ENCODE measurements at places on chromosomes 5 and 9. TPM values are rescaled to one million over a fixed set of nuclear protein-coding genes. Genes with fewer than 3 reads are reported as not detected.

DNA sequence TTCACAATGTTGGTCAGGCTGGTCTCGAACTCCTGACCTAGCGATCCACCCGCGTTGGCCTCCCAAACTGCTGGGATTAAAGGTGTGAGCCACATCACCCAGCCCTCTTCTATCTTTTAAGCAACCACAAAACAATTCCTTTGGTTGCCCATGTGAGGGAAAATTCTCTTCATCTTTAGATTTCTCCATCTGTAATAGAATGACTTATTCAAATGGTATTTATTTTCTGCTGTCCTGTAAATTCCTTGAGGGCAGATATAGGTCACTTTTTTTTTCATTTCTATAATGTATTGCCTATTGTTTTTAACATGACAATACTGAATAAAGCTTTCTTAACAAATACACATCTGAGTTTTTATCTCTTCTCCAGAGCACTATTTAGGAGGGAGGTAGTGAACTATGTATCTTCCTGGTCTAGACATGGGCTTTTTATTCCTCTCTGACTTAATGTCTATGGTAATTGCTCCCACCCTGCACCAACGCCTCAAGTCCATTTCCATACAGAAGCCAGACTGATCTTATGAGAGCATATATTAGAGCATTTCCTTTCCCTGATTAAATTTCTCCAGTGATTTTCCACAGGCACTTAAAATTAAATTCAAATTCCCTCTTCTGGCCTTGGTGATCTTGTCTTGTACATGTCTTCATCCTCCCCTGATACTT lies 595.6 kb downstream of the CAAP1 start:
- DNase-seq, result no peak

DNA sequence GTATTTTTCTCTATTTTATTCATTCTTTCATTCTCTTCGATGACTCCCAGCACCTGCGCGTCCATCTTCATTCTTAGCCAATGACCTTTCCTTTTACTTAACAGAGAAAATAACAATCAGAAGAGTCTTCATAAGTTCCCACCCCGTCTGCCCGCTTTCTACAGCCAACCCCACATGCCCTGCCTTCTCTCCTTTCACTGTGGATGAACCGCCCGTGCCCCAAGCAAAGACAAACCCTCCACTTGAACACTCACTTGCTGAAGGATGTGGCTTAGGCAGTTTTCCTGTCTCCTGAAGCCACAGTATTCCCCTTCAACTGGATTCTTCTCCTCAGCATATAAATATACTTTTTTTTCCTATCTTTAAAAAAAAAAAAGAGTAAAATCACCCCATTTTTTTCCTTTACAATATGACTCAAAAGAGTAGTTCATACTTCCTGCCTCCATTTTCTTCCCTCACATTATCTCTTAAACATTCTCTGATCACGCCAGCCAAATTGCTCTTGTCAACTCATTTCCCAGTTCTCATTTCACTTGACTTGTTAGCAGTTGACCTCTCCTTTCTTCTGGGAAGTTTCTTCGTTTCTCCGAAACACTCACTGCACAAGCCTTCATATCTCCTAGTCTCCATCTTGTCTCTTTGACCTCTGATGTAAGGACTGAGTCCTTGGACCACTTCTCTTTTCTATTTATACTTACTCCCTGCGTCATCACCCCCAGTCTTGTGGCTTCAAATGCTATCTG lies 11.1 kb downstream of the NIPSNAP3B start:
- DNase-seq, result no peak

DNA sequence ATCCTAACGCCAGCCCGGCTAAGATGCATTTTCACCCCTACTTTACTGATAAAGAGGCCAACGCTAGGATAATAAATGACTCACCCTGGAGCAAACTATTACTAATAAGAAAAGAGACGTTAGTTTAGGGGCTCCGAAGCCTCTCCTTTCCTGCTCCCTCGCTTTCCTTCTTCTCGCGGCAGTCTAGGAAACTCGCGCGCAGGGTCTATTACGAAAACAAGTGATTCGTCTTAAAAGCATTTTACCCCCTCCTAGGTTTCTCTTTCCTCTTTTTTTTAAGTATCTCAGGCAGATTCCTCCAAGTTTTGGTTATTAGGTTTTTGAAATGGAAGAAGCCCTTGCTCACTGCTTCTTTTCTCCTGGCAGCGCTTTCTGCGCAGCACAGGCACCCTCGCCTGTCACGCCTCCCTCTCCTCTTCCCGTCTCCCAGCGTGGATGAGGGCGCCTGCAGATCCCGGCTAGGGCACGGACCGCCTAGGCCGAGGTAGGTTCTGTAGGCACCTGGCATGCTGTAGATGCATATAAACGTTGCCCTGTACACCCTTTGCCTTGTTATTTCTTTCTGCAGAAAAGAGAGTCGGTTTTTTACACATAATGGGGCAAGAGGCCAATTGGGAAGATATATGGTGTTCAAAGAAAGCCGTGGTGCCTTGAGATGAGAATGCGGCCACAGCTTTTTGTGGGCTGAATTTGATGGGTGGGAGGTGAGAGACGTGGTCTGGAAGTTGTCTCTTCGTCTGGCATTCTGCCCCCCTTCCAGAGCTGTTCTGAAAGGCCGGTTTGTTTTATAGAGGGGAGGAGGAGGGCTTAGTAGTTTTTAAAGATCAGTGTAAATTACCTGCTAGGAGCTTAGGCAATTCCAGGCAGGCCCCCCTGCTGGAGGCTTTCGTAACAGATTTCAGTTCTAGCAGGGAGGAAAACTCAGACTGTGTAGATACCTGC lies 983 bp downstream of the GCNT1 start:
- no peak for DNase-seq

- no peak for DNase-seq
Measured at GRCh38 chr5:179533907-179534306, 16.4 kb upstream of the RUFY1 start.

- DNase-seq, result no peak
Measured at GRCh38 chr5:82884821-82885471, 192.2 kb downstream of the TMEM167A start.

DNA sequence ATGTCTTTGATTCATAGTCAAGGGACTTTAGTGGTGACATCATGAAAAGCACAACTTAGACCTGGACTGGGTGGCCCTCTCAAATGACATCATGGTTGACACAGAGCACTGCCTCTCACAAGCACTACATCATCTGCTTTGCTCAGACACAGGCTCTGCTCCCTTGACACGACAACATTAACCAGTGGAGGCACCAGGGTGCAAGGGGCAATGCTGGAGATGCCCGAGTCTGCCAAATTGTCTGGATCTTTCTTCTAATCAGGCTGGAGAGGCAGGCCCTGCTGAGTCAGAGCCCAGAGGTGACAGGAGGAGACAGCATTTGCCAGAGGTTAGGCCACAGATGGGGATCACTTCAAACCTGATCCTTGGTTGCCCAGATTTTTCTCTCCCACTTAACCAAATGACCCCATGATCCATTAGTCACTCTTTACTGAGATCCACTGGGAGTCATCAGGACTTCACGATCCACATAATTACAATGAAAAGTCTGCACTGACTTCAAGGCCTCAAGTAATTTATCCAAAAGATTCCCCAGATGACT lies 174.4 kb downstream of the SLIT3 start:
- DNase-seq, result no peak

- no peak for DNase-seq
Measured at GRCh38 chr5:140325486-140325885, 20.9 kb downstream of the HBEGF start.

DNA sequence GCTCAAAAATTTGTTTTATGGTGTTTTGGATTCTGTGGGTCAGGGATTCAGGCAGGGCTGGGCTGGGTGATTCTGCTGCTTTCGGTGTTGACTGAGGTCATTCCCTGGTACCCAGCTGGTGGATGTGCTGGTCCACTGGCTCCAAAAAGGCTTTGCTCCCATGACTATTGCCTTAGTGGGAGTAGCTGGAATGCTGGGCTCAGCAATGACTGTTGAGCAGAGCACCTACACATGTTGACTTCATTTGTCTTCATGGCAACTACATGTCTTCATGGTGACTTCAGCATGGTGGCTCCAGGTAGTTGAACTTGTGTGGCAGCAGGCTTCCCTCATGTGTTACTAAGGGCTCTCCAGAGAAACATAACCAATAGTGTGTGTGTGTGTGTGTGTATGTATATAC lies 297.2 kb downstream of the DOCK8 start:
- no peak for DNase-seq

DNA sequence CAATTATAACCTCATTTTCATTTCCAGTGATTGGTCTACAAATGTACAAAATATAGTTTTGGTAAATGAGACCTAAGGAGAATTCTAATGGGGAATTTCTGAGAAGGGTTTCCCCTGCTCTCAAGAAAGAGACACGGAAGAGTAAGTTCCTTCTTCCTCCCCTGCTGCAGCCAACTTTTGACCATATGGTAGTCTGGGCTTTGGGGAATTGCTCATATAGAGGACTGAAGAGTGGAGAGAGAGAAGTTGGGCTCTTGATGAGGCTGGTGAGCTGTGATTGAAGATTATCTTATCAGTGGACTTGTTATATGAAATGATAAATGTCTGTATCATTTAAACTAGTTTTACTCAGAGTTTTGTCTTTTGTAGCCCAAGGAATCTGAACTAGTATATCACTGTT lies 4.3 kb upstream of the LNPEP start:
- no peak for DNase-seq

DNA sequence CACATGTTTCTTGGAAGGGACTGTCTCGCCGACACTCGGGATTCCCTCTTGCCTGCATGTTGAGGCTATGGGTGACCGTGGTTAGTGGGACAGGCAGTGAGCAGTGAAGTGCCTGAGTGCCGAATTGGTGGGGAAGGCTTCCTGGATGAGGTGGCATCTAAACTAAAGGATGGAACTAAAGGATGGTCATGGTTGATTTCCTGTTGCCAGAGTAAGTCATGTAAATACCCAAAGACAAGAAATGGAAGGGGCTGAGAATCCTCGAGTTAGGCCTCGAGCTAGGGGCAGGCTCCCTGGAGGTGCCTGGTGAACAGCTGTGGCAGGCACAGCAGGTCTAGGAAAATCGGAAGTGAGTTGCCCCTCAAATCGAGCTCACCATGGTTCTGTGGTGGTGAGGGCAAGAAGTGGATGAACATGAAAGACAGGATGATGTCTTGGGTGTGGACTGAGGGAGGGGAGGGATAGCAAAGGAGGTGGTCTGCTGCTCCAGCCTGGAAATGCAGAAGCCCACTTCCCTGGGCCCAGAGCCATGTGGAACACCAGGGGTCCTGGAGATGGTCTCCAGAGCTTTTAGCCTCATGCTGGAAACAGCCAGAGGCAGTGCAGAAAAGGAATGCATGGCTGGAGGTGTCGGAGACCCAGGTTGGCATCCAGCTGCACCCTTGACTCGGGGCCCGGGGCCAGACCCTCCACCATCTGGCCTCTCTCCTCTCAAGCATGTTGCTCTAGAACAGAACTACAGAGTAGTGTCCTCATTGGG lies 12.2 kb downstream of the CD74 start:
- no peak for DNase-seq

- DNase-seq, result no peak
Measured at GRCh38 chr5:96006291-96006690, 44.6 kb upstream of the ELL2 start.

DNA sequence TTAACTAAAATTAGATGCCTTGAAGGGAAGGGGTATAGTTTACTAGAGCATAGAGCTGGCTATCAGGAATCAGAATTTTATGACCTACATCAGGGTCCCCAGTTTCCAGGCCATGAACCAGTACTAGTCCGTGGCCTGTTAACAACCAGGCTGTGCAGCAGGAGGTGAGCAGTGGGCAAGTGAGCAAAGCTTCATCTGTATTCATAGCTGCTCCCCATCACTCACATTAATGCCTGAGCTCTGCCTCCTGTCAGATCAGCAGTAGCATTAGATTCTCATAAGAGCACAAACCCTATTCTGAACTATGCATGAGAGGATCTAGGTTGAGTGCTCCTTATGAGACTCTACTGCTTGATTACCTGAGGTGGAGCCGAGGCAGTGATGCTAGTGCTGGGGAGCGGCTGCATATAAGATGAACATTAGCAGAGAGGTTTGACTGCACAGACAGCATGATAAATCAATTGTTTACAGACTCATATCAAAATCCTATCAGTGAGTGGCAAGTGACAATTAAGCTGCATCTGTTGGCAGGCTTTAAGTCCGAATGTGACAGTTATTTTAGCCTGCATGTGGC lies 44.6 kb downstream of the TAF11L14 start:
- no peak for DNase-seq

DNA sequence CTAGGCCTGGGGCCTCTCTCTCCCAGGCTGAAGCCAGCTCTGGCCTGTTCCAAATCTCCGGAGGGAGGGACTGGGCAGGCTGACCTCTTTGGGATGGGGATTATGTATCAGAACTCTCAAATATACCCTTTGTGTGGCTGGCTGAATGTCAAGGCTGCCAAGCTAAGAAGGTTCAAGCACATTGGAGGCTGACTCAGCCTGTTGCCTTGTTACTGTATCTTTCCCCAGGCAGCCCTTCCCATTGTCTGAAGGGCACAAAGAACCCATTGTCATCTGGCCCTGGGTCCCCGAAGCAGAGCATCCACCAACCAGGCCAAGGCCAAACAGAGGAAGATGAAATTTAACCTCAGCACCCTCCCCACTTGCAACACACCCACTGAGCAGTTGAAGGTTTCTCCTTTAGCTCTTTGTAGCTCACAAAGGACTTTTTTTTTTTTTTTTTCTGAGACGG lies 7.3 kb upstream of the SPARC start:
- DNase-seq, result no peak

- no peak for DNase-seq
Measured at GRCh38 chr5:154351566-154351965, 94.2 kb upstream of the SAP30L start.

Gene FBLL1
- not detected for total RNA-seq

Gene LAMC3
- total RNA-seq, result 1.8 TPM

Gene PAEP
- not detected for total RNA-seq

Gene ZMYND19
- total RNA-seq, result 42.0 TPM

Gene NNT
- total RNA-seq, result 49.3 TPM

Gene SPATA9
- total RNA-seq, result not detected

Gene OR1Q1
- not detected for total RNA-seq

Gene PHYHD1
- 0.53 TPM for total RNA-seq

Data from T-cell (primary cell).